AG10803 (cell line): ENCODE measurements at places on chromosomes 11 and 22.

GRCh38 chr11:26229981-26230380, 101.9 kb upstream of the ANO3 start:
- DNase-seq = peak; percentile 22

DNA sequence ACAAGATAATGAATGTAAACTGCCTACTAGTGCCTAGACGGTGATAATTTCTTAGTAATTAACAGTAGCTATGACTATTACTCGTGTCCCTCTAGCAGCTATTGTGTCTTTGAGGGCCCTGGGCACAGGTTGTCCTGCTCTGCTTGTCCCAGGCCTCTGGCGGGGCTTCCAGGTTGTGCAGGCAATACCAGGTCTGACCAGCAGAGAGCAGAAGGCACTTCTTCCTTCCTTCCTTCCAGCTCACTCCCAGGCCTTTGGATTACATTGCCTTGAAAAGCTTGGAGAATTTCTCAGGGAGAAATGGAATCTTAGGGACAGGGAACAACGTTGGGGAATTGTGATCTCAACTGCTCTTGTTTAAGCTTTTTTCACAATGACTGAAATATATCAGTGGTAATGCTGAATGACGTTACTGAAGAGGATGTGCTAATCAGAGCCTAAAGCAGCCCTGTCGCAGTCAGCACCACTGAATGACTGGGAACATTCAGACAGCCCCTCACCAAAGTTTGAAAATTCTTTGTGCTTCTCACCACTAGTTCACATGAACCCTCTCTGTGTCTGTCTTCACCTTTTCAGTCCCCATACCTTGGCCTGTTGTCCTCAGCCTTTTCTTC, 8.4 kb upstream of the CCKBR start:
- peak; percentile 61 for DNase-seq

DNA sequence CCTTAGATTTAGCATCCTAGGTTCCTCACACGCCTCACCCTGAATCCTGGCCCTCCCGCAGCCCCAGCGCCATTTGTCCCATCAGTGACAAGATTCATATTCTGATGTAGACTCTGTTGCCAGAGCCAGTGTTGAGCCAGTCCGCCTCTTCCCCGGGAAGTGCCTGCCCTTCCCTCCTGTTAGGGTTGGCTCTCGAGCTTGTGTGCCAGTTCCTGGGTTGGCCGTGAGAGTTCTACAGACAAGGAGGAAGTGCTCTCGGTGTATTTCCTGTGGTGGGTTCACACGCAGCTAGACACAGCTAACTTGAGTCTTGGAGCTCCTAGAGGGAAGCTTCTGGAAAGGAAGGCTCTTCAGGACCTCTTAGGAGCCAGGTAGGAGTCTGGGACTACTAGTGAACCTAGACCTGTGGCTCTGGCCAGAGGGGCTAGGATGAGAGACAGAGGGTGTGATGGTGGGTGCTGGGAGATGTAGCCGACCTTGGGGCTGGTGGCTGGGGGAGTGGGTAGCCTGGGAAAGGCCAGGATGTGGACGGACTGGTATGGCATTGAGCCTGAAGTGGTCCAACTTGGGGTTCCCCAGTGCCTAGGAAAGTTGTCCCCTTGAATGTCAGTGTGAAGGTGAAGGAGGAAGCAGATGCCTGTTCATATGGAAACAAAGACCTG, at the start of gene IL18BP:
Gene IL18BP (plus strand): TSS at position 261 of the 662 bp plus-strand sequence. CDS start 1,076 bp downstream, outside the sequence.
- no peak for DNase-seq

DNA sequence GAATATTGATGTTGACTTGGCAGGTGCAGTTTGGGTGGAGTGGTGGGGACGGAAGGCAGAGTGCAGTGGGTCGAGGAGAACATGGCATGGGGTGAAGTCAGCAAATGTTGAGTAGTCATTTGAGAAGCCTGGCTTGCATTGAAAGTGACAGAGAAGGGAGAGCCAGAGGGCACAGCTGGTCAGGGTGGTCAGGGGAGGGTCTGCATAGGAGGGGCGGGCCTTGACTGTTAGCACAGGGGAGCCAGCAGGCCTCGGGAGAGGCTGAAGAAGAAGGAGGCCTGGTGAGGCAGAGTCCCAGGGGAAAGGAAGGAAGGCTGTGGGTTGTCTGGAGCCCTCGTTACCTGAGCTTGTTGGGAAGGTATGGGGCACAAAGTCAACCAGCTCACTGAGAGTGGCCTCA, 230.8 kb upstream of the TBCEL start:
- DNase-seq = no peak

DNA sequence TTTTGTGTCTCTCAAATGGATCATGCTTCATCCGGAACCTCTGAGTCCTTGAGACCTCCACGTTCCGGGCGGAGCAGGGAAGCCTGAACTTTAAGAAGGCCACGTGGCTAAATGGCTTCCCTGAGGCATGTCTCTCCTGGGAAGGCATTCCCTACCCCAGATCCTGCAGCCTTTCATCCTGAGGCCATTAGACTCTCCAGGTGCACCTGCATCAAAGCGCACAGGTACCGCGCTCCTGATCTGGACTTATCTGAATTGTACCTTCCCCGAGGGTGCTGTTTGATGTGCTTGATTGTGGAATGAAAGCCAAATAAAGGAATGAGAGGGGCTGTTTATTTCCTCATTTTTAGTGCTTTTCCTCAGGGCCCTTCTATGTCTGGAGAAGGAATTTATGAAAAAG, 22.5 kb downstream of the C22orf31 start:
- DNase-seq = no peak

DNA sequence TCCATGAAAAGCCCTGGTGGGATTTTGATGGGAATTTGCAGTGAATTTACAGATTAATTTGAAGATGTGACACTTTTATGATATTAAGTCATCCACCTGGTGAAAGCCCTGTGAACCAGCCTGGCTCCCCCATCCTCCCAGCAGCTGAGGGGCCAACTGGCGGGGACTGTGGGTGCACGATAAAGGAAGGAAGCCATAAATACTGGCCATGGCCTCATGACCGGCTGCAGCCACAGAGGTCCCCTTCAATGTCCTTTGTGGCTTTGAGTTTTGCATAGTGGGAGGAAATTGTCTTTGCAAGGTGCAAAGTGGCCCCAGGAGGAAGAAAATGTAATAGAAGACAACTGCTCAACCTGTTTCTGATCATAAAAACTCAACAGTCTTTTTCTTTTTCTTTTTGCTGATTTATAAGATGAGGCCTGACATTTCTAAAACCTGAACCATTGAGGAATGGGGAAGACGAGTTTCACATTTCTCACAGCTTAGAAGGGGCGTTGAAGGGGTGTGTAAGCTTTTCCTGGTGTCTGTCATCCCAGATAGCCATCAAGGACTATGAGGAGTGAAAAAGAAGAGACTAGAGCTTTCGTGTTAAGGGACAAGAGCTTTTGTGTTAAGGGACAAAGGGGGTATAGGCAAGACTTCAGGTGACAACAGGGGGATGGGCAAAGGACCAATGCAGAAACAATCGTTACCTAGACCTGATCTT, 6.3 kb upstream of the NDUFV1 start:
- DNase-seq = no peak

GRCh38 chr11:1557904-1558774, 13.9 kb downstream of the DUSP8 start:
- DNase-seq = peak; percentile 82

DNA sequence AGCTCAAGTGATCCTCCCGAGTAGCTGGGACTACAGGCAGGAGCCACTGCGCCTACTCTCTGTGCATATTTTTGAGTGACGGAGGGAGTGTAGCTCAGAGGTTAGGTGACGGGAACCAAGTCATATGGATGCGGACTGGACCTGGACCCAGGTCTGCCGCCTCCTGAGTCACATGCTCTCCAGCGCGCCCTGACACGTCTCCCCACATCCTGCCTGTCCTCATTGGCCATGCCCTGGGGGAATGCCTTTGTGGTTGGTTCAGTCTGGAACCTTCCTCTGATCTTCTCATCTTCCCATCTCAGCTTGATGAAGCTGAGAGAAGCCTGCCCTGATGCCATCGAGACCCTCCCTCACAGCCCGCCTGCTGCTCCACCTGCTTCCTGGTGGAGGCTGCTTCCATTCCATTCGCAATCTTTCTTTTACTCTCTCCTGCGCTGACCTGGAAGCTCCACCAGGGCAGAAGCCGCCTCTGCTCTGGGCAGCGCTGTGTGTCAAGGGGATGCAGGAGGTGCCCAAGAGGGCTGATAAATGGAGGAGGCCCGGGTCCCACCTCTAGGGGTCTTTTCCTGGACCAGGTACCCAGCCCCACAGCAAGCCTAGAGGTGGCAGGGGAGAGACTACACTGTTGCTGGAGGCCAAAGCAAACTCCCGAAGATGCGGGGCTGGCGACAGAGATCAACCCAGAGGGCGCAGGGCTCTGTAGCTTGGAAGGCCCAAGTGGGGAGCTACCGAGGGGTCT, 13.9 kb upstream of the BAIAP2L2 start:
- no peak for DNase-seq

GRCh38 chr11:9219572-9219971, 45.6 kb downstream of the DENND5A start:
- peak; percentile 96 for DNase-seq

GRCh38 chr22:45757068-45757467, 85.4 kb downstream of the ATXN10 start:
- peak; percentile 60 for DNase-seq

- DNase-seq = no peak
Observed at GRCh38 chr22:45203150-45203951, 37.3 kb downstream of the KIAA0930 start.

GRCh38 chr11:72254299-72254993, 10.5 kb upstream of the PHOX2A start:
- DNase-seq = no peak

DNA sequence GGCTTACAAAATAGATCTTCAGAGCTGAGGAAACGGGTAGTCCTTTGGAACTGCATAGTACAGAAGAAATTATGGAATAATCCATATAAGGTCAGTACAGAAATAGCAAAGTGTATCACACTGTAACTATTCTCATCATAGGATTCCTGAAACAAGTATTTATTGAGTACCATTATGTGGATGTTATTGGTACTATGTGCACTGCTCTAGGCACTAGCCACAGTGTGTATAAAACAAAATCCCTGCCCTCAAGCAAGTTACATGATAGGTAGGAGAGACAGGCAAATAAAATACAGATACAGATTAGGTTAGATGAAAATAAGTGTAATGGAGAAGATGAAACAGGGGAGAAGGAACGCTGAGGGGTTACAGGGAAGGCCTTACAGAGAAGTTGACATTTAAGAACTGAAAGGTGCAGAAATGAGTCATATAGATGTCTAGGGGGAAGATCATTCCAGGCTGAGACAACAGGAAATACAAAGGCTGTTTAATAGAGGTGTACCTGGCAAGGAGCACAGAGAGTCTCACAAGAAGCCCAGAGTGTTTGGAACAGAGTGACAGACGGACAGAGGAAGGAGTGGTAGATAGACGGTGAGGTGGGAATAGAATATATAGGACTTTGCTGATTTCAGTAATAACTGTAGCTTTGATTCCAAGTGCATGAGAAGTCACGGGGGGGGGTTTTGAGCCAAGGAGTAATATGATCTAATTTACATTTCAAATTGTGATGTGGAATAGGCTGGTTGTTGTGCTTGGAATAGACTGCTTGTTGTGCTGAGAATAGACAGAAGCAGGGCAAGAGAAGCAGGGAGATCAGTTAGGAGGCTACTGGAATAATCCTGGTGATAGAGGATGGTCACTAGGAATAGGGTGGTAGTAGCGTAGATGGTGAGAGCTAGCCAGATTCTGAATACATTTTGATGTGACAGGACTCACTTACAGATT, 13.7 kb downstream of the RNF141 start:
- no peak for DNase-seq

DNA sequence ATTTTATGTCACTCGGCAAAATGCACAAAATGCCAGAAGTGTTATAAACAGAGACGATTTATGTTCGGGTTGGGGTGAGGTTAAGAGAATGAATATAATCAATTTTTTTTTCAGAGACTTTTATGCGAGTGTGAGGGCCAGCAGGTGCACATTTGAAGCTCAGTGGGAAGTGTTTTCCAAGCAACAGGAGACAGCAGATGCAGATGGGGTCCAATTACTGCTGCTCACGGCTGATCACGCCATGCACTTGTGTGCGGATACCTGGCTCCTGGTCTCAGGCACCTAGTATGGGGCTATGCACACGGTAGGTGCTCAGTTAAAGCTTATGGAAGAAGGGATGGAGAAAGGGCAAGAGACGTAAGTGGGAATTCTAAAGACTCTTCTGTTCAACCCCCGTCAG, 249.1 kb downstream of the MIAT start:
- no peak for DNase-seq

GRCh38 chr11:69201764-69202370, 46.1 kb downstream of the SMIM38 start:
- no peak for DNase-seq

DNA sequence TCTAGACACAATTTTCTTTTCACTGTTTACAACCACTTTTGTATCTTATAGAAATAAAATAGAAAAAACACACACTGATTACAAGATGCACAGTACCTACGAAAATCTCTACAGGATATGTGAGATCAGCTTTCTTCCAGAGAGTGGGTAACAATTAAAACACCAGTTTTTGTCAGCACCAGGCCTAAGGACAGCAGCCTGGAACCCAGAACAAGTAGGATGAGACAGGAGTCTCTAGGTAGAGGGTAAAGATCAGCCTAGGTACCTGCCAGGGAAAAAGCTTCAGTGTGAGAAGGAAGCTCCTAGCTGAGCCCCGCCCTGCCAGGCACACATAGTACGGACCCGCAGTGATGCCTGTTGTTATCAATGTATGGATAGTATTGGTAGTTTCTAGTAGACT, 61.9 kb downstream of the KIRREL3 start:
- no peak for DNase-seq

GRCh38 chr11:125062931-125063428, at the start of gene SLC37A2:
TSS of gene SLC37A2 (plus strand) at chr11:125063305. CDS start at chr11:125063368, 63 bp downstream.
- DNase-seq = peak; percentile 53

DNA sequence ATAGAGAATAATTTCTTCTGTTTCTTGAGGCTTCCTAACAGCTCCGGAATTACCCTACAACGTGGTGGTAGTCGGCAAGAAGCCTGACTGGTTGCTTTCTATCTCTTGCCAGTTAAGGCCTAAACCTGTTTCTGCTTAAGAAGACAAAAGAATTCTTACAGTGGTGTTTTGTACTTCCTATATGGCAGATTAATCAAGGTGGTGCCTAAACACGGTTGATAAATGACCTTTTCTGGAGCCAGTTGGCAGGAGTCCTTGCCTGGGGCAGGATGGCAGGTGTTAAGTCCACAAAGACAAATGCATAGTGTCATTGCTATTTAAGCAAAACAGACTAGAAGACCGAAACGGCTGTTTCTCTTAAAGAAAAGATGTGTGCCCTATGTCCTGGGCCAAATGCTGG, 9.9 kb downstream of the GVQW3 start:
- no peak for DNase-seq

DNA sequence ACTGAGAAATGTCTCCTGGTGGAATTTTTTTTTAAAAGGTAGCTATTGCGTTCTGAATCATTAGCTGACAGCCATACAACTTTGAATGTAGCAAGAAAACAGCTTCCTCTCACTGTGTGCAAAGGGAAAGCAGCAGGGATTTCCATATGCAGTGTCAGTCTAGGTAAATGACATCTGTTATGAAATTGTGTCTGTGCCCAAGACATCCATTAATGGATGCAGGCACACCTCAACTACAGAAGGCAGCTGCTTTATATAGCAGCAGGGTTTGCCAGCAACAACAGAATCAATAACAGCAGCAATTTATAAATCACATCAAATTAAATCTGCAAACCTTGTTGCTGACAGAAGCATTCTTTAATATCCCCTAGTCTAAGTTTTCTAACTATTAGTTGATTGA, 745.3 kb upstream of the RAG2 start:
- no peak for DNase-seq

- peak; percentile 28 for DNase-seq
Observed at GRCh38 chr11:74612877-74613276, 20.5 kb downstream of the POLD3 start.
